M059J (cell line): ENCODE measurements at places on chromosomes 6 and 20. TPM values are rescaled to one million over a fixed set of nuclear protein-coding genes. Genes with fewer than 3 reads are reported as not detected.
A peak's percentile ranks its signal among the peaks of the same experiment; 100 is the strongest.

DNA sequence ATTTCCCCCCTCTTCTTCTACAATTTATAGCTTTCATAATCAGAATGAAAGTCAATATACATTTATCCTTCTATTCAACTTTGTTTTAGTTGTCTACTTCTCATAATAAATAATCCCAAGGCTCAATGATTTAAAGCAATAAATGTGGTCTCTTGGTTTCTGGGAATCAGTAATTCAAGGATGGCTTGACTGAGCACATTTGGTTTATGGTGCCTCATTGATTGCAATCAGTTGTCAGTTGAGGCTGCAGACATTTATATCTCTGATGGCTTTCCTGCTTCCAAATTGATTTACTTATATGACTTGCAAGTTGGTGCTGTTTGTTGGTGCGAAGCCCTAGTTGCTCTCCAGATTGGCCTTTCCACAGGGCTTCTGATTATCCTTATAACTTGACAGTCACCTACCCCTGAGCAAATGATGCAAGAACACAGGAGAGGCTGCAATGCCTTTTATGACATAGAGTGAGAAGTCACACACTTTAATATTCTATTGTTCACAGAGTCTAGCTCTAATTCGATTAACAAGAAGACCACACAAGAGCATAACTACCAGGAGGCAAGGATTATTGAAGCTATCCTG is 2.7 kb upstream of the CRISP1 start:
- no peak for DNase-seq

DNA sequence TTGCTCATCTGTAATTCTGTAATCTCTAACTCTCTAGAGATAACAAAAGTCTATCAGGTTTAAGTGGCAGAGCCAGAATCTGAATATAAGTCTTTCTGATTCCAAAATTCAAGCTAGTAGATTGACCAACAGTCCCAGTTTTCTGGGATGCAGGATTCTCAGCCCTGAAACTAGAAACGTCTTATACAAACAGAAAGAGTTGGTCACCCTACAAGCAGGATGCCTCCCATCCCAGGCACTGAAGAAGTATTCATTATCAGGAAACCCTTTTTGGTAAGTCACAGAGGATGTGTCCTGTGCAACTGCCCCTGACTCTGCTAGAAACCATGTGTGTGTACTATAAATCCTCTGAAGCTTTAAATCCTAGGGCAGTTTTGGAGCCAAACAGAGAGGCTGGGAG is 135.0 kb downstream of the CARMIL1 start:
- DNase-seq: no peak

DNA sequence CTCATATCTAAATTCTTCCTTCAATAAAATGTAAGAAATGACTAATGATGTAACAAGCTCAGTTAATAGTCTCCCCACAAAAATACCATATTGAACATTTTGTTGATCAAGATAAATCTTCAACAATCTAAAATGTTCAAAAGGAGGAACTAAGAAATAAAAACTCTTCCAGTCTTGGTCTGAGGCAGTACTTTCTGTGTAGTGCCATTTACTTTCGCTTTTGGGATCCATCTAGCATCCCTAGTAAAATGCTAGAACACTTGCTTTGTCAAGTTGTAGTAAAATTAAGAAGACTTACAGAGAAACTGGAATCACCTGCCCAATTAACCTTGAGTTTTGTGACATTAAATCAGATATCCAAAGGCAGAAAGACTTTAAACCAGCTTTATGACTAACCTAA is 246.4 kb downstream of the KHDRBS2 start:
- DNase-seq: no peak

DNA sequence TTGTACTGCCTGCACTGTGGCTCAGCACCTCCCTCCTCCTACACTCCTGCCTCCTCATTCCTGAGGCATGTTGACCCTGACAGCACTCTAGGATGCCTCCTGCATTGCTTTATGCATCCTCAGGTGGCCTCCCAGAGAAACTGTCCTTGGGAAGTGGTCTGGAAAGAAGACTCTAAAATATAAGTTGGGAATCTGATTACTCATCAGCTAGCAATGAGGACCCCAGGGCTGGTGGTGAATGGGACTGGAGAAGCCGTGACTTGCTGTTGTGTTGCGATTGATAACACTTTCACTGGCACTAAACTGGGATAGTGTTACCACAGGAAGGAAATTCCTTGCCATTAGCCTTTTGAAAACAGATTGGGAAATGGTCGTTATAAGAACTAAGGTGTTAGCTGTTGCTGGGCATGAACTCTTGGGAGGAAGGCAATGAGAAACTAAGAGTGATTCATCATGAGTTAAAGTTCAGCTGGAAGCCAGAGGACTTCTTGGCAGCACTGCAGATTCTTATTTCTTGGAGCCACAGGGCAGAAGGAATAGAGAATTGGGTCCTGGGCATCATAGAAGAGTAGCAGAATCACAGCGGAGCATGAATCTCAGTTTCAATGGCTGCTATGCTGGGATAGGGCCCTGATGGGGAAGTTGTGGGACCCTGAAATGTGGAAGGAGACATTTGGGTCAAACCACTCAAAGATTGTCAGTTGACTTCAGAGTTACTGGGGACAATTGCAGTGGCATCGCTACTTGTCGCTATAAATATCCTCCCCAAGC is 10.1 kb upstream of the SIRPD start:
- DNase-seq: peak; percentile 96

GRCh38 chr20:60403105-60403741 is 445.0 kb downstream of the CDH26 start:
- peak; percentile 3 for DNase-seq

DNA sequence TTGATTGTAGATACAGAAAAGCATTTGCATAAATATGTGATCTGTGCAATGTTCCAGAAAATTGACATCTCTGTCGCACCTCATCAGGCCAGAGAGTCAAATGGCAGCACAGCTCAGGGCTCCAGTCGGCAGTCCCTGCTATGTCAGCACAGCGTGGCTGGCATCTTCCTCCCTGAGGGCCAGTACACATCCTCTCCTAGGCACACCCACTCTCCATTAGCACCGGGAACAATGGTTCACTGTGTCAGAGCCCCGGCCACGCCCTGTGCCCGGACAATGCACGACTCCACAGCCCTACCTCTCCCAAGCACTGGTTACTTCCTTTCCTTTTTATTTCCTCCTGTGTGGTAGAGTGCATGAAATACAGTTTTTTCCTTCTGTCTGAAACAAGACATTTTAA is 114.9 kb downstream of the FOXC1 start:
- DNase-seq: no peak

LRRC1 gene
- total RNA-seq: 13.0 and 18.4 TPM in 2 replicates

BEND6 gene
- 16.3 and 21.4 TPM in 2 replicates for total RNA-seq

NRN1 gene
- total RNA-seq: 105 and 115 TPM in 2 replicates

SIGLEC1 gene
- not detected in 2 replicates for total RNA-seq

BTN1A1 gene
- 0.10 TPM in 1 of 2 replicates, not detected in the other for total RNA-seq
